ENCODE measurements at places on chromosomes 4 and X. TPM values are rescaled to one million over a fixed set of nuclear protein-coding genes. Genes with fewer than 3 reads are reported as not detected.

PFKFB1 gene
- polyA plus RNA-seq, result 0.06 TPM

- H3K27me3 ChIP-seq, result no peaks in the 10 kb centered on the region
- H3K4me3 ChIP-seq, result no peak overlapping the region
- no peak for DNase-seq
- H3K36me3 ChIP-seq, result no peaks in the 10 kb centered on the region
- no peaks in the 10 kb centered on the region for H3K4me1 ChIP-seq
Observed at GRCh38 chr4:157271166-157271869, 50.8 kb downstream of the GRIA2 start.

- H3K4me3 ChIP-seq, result no peak overlapping the region
- no peak overlapping the region for H3K27ac ChIP-seq
- no peaks in the 10 kb centered on the region for H3K4me1 ChIP-seq
- H3K36me3 ChIP-seq, result no peaks in the 10 kb centered on the region
- no peaks in the 10 kb centered on the region for H3K27me3 ChIP-seq
Observed at GRCh38 chr4:85260064-85260463, 214.9 kb upstream of the ARHGAP24 start.

DNA sequence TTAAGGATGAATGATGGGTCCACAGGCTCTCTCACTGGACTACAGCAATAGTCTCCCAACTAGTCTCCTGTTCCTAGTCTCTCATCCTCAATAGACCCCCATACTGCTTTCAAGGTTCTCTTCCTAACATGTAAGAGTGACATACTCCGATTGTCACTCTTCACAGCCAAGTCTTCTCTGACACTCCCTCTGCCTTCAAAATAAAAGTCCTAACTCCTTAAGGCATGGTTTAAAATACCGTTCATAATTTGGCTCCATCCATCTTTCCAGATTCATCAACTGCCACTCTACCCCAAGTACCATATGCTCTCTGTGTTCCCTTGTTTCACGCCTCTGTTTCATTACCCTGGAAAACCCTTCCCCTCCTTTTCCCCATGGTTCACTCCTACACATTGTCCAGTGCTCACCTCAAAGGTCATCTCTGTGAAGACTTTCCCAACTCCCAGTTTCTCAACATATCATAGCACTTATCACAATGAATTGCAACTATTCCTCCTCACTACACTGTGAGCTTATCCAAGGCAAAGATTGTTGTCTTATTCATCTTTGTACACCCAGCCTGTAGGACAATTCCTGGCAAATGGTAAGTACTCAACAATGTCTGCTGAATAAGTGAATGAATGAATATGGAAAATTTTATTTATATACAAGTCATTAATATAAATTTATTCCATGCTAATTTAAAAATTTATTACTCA is 26.0 kb downstream of the SMARCA1 start:
- no peak for DNase-seq
- no peak overlapping the region for H3K27ac ChIP-seq
- H3K4me1 ChIP-seq, result no peaks in the 10 kb centered on the region
- peaks cover 4% of the 10 kb centered on the region for H3K36me3 ChIP-seq

All from lung (tissue), 17 donors.